ENCODE measurements at places on chromosomes 7 and 10. TPM values are rescaled to one million over a fixed set of nuclear protein-coding genes. Genes with fewer than 3 reads are reported as not detected.

DNA sequence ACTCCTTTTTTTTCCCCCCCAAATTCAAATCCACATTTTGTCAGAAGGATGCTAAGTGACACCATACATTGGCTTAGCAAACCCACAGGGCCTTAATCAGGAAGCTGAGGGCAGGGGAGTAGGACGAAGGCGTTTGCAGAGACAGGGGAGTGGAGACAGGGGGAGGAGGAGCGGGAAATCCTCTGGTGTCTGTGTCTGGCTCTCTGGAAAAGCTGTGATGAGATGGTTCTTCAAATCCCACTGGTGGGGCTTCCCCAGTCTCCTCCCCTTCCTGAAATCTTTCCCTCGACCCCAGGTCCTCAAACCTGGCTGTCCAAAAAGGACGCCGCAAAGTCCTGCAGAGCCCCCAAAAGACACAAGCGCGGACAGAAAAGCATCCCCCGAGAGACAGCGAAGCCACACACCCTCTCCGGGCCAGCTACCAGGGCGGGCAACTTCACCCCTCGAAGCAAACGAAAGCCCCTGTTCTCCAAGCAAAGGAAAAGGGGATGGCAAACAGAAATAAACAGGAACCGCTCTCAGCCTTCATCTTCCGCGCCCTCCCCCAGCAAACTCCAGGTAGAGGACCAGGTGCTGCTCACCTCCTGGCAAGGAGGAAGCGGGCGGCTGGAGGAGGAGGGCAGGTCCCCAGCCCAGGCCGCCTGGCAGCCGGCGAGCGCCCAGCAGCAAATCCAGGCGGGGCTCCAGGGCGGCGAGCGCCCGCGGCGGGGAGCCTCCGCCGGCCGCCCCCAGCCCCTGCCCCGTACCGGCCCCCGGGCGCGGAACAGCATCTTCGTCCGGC is 520 bp downstream of the ELAPOR2 start:
- no peak for DNase-seq

DNA sequence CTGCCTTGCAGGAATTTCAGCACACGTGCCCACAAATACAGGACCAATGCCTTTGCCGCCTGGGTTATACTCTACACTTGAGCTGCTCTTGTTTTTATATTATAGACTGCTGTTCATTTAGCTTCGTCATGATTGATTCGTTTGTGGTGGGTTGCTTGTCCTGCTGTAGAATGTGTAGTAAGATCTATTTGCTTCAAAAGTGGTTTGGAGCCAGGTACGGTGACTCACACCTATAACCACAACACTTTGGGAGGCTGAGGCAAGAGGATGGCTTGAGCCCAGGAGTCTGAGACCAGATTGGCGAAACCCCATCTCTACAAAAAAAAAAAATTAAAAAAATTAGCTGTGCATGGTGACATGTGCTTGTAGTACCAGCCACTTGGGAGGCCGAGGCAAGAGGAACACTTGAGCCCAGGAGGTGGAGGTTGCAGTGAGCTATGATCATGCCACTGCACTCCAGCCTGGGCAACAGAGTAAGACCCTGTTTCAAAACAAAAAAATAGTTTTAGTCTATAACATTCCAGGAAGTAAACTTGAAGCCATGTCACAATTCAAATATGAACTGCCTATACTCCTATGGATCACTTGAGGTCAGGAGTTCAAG is 9.0 kb upstream of the RHBDD2 start:
- no peak for DNase-seq

GRCh38 chr10:12500381-12501303 is 151.3 kb downstream of the CAMK1D start:
- DNase-seq = no peak

DNA sequence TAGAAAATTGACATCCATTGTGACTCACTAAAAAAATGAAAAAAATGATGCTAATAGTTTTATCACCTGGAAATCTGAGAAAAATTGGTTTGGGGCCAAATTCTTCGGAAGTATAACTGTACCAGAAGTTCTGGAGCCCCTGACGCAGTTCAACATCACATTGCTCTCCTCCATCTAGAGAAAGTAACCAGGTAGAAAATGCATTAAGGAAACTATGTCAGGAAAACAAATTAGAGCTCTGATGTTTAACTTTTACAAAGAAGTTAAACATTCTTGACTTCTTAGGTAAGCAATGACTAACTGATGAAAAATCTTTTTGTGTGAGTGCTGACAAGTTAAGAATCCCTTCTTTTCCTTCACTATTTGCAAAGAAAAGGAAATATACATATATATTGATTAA is 61.1 kb upstream of the TMEM196 start:
- DNase-seq = no peak

GRCh38 chr10:119112056-119112455 is 8.1 kb downstream of the DENND10 start:
- DNase-seq = no peak

GRCh38 chr10:9992661-9993060 is 1025.0 kb upstream of the CELF2 start:
- DNase-seq = no peak

DNA sequence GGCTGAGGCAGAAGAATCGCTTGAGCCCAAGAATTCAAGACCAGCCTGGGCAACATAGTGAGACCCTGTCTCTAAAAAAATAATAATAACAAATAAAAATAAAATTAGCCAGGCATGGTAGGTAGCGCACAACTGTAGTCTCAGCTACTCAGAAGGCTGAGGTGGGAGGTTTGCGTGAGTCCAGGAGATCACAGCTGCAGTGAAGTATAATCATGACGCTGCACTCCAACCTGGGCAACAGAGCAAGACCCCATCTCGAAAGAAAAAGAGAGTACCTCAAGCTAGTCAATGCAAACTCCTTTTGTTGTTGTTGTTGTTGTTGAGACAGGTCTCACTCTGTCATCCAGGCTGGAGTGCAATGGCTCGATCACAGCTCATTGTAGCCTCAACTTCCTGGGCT is 34.0 kb upstream of the NFE2L3 start:
- DNase-seq = no peak

GRCh38 chr7:65233409-65234034 is 140.1 kb upstream of the ZNF92 start:
- no peak for DNase-seq

GRCh38 chr7:69550991-69551390 is 47.3 kb upstream of the AUTS2 start:
- no peak for DNase-seq

Gene EGR2
- total RNA-seq = 4.8 TPM

Gene GPR146
- total RNA-seq = 12.6 TPM

Gene HOXA2
- 0.30 TPM for total RNA-seq

Gene LRIT1
- total RNA-seq = not detected

Gene AGBL3
- 1.4 TPM for total RNA-seq

Gene CARD11
- 0.32 TPM for total RNA-seq

Gene TSPAN15
- total RNA-seq = 6.9 TPM

Gene AKR1C8
- total RNA-seq = 0.86 TPM

All from cardiac septum (tissue), 1 donor.